NCI-H774 (cell line): ENCODE measurements at places on chromosomes 4 and X.

DNA sequence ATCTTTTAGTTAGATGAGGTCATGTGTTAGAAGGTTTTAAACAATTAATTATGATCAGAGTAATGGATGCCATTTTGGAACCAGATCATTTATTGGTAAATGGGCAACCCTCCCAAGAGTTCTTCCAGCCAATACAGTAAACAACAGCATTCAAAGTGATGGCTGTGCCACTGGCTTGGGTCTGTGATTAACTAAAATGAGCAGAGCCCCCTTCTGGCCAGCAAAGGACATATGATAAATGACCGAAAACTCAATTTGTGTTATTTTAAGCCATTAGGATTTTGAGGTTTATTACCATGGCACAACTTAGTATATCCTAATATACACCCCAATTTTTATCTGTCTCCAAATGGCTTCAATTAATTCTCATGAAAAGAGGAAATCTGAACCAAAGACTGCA, 90.8 kb upstream of the NPFFR2 start:
- DNase-seq = no peak

GRCh38 chr4:48360285-48361011, 19.1 kb downstream of the SLAIN2 start:
- DNase-seq = no peak

GRCh38 chrX:129071390-129071789, 451.9 kb downstream of the SMARCA1 start:
- no peak for DNase-seq

DNA sequence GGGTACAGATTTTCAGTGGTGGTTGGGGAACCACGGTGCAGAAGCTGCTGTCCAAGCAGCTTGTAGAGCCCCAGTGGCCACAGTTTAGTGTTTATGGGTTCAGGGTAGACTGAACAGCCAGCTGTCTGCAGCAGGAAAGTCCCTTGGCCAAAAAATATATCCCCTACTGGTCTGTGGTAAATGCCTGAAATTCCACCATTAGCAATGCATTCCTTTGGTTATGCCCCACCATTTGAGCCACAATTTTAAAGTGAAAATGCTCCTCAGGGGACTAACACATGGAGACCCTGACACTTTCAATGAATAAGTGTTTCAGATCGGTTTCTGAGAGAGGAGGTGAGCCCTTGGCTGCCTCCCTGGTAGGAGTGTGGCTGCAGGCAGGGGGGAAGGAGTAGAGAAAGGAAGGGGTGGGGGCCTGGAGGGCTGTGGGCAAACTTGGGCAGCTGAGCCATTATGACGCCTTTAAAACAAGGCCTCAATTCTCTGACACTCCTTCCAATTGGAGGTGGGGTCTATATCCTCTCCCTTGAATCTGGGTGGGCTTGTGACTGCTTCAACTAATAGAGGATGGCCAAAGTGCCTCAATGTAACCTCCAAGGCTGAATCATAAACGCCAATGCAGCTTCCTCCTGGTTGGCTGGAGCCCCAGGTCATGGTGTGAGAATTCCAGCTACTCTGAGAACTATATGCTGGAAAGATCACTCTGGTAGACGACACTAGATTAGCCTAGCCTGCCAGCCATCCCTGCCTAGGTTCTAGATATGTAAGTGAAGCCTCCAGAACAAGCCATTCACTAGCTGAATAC, 75.8 kb upstream of the ATP6AP2 start:
- DNase-seq = no peak

DNA sequence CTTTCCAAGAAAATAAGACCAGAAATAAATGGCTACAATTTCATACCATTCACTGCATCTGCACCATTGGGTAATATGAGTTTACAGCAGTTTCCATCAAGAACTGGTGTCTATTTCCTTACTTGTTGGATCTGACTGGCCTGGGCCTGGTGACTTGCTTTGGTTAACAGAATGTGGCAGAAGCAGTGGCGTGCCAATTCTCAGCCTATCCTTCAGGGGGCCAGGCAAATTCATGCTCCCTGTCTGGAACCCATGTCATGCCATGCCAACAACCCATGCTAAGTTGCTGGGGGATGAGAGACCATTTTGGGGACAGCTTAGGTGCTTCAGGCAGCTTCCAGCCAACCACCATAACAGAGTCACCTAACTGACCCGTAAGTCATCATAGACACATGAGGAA, 656.7 kb downstream of the SPOCK3 start:
- no peak for DNase-seq

DNA sequence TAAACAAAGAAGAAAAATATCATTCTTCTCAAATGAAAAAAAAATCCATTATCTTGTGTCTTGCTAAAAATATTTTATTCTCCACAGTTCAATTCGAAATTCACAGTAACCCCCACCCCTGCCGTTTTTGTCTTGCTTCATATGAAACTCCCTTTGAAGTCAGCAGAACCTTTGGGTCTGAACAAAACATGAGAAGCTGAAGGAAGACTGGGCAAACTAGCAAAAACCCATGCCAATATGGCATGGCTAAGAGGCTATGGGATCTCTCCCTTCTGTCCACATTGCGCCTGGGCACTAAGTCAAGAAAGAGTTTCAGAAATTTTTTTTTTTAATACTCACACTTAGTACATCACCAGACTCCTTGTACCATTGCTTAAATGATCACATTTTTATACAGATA, 136.0 kb upstream of the SMIM31 start:
- DNase-seq = no peak

- DNase-seq = no peak
These were observed 31.2 kb downstream of the USP38 start for GRCh38 chr4:143215873-143216272.

DNA sequence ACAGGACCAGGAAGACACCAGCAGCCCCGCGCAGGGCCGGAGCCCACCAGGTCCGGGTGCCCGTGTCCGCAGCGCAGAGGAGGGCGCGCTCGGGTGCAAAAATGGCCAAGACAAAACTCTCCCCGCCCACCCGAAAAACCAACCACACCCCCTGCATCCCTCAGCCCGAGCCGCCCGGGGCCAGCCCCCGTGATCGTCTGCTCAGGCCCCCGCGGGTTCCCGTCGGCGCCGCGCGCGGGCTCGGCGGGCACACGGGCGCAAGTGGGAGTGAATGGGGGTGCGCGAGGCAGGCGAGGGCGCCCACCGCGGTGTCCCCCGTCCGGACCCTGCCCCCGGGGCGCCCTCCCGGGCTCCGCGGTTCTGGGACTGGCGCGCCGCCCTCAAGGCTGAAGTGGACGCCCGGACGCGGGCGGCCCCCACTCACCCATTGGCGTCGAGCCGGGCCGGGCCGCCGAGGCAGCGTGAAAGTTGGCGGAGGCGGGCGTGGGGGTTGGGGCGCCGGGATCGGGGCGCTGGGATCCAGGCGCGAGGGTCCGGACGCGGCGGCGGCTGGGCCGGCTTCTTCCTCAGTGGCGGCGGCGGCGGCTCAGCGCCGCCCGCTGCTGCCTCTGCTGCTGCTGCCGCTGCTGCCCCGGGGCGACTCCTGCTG, 393 bp downstream of the SH3KBP1 start:
- DNase-seq = no peak

DNA sequence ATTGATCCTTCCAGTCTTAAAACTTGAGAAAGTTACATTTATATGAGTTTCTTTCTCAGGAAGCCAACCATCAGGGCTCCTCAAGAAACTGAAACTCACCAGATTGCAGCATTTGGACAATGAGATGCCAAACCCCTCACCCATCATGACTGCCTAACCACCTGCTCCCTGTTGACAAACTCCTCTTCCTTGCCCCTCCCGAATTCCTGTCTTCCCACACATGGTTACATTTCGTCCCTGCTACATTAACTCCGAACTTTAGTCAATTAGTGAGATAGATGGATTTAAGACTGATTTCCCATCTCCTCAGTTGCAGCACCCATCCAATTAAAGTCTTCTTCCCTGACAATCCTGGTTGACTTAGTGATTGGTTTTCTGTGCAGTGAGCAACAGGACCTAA, 118.7 kb downstream of the ZNF330 start:
- no peak for DNase-seq

DNA sequence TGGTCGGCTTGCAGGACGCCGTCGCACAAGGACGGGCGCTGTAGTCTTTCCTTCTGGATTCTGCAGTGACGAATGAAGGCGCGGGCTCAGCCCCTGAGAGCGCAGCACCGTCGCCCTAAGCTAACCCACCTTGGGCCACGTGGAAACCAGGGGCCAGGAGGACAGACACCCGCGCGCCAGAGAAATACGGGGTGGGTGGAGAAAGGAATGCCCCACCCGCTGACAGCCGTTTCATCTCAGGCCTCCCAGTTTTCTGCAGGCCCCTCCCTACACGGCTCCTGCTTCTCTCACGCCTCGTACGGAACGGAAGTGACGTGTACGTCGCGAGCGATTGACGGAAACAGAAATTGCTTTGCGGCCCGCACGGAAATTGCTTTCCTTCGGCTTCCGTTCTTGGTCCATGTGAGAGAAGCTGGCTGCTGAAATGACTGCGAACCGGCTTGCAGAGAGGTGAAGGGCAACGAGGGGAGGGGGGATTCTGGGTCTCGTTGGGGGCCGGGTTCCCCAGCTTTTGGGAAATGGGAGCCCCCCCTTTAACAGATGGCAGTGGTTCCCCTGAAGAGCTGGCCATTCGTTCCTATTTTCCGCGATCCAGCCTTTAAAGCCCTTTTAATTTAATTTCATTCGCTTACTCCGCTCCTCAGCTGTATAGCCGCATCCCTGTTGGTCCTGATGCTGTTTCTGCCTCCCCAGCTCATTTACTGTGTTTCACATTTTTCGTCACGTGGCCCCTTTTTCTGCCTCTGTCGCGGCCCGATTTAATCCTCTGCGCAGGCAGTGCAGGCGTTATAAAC, at the start of gene UTP14A:
TSS of gene UTP14A (plus strand) at position 378 of the 794 bp plus-strand sequence. CDS start at position 425, 47 bp downstream.
- peak; percentile 94 for DNase-seq

GRCh38 chr4:26081795-26082498, 167.9 kb downstream of the SMIM20 start:
- peak; percentile 32 for DNase-seq

DNA sequence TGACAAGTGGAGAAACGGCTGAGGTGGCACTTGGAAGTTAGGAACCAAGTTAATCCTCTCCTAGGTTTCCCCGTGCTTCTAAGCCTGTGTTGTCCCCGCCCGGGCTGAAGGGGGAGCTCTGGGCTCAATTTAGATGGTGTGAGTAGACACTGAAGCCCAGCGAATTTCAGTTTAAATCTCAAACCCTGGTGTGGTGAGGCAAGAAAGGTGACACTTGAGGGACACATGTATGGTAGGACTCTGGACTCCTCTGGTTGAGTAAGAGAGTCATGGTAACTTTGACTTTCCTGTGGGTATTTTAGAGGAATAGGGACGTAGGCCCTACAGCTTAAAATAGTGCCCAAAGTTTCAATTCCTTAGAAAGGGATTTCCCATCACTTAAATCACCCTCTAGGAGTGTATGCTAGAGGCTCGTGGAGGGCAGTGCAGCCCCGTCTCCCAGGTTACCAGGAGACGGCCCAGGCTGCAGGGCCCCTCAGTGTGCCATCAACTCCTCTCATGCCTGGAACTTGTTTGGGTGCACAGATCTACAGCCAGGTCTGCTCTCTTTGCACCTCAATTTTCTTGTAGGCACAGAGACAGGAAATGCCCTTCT, 24.0 kb downstream of the HAND2 start:
- peak; percentile 25 for DNase-seq

- DNase-seq = no peak
These were observed 47.8 kb downstream of the SYNPO2 start for GRCh38 chr4:118936406-118936805.

GRCh38 chrX:53587795-53588420, 98.6 kb downstream of the HUWE1 start:
- no peak for DNase-seq

GRCh38 chr4:1211371-1211770, 37.6 kb downstream of the CTBP1 start:
- DNase-seq = no peak

GRCh38 chrX:24610516-24610915, 36.6 kb downstream of the PCYT1B start:
- DNase-seq = no peak

DNA sequence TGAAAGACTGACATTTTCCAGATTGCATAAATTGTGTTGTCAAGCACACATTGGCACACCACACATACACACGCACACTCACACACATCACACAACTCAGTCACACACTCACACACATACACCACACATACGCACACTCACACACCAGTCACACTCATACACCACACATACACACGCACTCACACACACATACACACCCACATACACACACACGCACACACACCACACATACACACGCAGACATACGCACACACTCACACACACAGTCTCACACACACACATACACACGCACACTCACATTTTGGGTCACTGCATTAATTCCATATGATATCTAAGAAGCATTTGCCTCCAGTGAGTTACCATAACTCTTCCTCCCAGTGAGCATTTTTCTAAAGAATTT, 578.3 kb upstream of the FRG1 start:
- DNase-seq = no peak

GRCh38 chrX:10932842-10933440, 178.2 kb upstream of the HCCS start:
- no peak for DNase-seq

DNA sequence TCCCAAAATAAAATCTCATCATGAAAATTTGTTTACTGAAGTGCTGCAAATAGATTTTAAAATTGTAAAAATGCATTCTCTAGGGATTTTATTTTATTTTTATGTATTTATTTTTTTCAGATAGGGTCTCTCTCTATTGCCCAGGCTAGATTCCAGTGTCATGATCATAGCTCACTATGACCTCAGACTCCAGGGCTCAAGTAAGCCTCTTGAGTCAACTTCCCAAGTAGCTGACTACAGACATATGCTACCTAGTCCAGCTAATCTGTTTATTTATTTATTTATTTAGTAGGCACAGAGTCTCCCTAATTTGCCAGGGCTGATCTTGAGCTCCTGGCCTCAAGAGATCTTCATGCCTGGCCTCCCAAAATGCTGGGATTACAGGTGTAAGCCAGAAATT, 317.7 kb upstream of the ANXA10 start:
- no peak for DNase-seq

DNA sequence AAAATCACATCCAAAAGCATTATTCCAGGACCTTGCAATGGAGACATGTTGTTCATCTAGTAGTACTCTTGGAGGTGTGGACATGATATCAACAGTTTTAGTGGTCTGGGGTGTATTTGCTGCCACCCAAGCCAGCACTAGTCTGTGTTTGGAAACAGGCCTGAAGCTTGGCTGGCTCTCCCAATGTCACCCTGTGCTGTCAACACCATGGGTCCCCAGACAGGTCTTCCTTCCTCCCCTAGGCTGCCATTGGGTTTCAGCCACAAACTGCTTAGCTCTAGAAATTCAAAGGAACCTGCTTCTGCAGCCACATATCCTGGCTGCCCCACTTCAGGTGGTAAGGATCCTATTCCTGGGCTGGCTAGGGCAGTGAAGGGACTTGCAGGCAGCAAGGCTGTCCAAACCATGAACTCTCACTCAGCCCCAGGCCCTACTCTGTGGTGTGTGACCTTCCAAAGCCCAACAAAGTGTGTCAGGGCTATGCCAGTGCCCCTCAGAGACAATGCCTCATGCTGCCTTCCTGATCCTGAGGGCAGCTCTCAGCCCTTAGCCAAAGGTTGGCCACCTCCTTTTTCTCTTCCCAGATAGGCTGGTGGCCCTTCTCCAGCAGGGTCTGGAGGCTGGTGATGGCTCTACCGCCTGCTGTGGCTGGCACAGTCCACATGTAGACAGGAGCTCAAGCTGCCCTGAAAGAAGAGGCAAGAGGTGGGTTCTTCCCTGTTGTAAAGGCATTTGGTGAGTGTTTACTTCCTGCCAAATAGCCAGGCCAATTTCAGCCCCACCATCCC, 18.3 kb downstream of the AMER1 start:
- no peak for DNase-seq

- DNase-seq = no peak
These were observed 77.6 kb upstream of the SORBS2 start for GRCh38 chr4:185889585-185889984.
